ENCODE measurements at places on chromosomes 5 and 9.
A peak's percentile ranks its signal among the peaks of the same experiment; 100 is the strongest.

DNA sequence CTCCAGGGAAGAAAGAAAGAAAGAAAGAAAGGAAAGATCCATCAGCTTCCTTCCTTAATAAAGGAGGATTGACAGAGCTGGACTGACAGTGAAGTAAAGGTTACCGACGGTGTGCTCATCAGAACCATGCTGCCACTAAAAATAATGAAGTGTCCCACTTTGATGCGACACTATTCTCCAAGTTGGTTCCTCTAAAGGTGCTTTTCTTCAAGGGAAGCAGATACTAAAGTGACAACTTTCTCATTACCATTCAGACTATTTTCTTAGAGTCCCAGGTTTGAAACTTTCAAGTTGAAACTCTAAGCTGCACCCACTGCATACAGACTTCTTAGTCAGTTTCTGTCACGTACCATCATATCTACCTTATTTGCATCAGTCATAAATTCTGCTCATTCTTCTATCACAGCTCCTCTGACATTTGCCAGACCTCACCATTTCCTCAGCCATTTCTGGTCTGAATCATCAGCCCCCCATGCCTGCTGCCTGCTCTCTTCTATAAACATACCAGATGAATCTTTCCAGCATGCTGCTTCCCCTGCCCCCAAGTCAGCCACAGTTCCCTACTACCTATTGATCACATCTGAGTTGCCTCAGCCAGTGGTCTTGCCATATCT, 177.6 kb downstream of the DEPDC1B start:
- DNase-seq = no peak

DNA sequence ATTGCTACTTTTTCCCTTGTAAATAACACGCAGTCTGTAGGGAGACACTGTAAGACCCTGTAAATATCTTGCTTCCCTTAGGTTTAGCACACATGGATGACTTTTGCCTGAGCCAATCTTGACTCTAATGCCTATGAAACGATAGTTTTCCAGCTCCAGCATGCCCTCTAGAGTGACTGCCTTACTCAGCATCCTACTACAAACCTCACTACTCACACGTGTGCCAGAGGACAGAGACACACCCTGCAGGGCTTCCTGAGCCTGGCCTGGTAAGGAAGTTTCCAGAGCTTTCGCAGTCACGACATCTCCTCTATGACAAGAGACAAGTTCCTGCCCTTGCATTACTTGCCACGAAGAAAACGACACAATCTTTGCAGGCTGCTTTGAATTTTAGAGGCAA, 138.1 kb downstream of the ATPSCKMT start:
- no peak for DNase-seq

DNA sequence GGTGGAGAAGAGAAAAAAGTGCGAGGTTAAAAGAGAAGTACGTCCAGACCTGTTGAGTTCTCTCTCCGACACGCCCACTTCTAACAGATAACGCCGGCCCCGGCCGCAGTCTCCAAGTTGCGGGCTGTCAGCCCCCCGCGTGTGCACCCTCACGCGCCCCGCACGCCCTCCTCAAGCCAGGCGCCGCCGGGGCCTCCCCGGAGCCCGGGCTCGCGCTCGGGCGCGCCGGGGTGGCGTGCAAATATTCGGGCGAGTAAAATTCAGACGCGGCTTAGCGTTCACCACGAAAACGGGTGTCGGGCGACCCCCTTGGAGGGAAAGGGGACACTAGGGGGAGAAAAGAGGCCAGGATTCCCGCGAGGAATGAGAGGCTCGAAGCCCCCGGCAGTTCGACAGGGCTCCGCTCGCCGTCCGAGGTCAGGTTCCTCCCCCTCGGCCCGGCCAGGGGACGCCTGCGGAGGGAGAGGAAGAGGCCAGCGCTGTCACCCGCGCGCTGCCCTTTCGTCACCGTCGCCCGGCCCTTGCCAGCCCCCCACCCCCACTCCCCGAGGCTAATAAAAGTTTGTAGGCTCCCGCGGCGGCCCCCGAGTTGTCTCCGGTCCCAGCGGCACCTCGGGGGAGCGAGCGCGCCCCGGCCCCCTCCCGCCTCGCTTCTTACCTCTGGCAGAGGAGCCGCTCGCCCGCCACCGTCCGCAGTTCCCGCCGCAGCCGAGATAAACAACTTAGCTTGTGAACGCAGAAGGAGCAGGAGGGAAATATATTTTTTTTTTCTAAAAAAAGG, 743 bp downstream of the NR3C1 start:
- DNase-seq = peak; percentile 17

DNA sequence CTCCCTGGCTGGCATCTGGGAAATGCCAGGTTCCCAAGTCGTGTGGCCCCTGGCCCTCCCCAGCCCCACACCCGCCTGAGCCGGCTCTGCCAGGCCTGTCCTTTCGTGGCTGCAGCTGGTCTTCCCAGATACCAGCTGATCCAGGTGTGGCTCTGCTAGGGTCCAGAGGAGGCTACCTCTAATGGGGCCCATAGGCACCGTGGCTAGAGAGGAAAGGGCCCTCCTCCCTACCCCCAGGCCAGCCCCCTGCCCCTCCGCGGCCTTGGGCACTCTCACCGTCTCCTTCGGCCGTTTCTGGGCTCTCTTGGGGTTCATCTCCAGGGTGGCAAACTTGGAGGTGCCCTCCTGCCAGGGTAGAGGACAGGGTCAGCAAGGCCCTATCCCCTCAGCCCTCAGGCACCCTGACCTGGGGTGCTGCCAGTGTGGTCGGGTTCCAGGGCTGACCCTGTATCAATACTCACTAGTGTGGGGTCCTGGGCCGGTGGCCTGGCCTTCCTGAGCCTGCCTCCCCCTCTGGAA, 17.0 kb downstream of the RALGDS start:
- no peak for DNase-seq

DNA sequence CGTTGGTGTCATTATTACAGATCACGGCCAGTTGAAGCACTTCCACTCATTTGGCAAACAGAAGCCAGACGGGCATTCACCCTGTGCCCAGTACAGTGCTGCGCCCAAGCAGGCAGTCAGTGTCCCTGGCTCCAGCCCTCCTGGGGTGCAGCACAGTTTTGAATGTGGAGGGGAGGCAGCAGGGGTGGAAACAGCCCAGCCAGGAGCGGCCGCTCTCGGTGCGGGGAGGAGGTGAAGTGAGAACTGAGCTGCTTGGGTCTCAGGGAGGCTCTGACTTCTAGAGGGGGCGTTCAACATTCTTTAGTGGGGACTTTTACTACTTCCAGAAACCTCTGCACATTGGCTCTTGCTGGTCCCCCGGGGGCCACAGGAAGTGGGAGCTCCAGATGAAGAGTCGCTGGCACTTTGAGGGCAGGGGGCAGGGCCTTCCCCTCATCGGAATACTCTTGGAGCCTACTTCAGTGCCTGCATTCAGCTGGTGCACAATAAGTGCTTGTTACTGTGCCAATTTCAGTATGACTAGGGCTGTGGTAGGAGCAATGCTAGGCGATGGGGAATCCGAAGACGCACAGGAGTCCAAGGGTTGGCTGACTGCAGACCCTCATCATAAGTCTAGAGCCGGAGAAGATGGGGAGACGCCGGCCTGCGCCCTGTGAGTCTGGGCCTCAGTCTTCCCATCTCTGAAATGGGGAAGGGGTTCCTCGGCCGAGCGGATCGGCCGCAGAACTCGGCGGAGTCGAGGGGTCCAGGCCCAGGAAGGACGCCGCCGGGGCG, 492 bp upstream of the NEK6 start:
- DNase-seq = no peak

DNA sequence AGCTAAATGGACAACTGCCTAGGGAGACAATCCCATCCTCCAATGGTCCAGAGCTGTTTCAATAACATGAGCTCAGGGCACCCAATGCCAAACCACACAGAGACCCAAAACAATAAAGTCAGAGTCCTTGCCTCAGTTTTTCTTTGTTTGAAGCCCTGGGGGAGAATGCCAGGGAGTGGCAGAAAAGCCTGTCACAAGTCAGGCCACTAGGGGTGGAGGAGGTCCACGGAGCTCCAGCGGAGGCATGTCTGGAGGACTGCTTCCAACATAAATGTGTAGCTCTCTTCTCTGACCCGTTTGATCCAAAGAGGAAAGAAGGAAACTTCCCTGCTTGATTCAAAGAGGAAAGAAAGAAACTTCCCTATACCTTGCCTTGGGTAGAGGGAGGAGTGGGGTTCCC, 175.3 kb downstream of the HSPA4 start:
- DNase-seq = no peak

- DNase-seq = no peak
Observed at GRCh38 chr9:128250839-128251731, 24.7 kb downstream of the GOLGA2 start.

DNA sequence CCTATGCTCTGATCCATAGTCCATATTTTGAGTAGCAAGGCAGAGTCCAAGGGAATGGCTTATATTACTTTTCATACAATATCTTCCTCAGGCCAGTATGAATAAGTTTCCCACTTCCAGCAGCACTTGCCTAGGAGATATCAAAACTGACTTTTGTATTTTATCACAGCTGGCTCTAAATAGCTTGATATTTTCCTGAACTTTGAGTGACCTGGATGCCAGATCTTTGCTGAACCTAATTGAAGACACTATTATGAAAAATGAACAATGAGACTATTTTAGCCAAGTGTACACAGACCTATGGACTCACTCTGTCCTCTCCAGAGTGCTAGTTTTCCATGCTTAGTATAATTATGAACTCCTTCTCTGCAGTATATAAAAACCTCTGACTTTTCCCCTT, 475.6 kb upstream of the PTGER4 start:
- DNase-seq = no peak

GRCh38 chr5:167351316-167351715, 940.1 kb upstream of the WWC1 start:
- DNase-seq = no peak

DNA sequence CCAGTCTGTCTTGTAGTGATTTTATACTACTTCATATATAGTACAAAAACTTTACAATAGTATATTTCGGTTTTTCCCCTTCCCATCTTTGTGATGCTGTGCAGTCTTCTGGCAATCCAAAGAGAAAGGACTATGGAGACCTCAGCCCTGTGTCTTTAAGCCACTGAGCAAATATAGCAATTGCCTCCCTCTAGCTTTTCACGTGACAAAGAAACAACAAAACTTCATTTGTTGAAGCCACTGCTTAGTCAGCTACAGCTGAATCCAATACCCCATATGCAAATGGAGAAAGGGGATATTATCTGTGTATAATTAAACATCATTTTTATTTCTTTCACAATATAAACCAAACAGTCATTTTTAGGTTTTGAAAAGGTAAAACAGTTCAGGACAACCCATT, 142.8 kb upstream of the STK32A start:
- no peak for DNase-seq

DNA sequence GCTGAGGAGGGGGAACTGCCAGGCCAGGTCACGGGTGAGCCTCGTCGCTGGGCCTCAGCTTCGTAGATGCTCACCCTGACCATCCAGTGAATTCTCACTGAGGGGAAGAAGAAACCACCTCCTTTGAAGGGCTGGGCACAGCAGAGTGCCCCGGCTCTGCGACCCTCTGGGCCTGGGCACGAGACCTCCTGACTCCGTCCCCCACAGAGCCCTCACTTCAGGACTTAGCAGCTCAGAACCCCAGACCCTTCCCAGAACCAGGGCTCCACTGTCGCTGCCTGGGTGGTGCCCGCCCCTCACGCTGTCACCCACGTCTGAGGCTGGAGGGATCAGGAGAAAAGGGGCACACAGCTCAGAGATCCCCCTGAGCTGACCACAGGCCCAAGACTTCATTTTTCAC, 34.3 kb upstream of the TMEM250 start:
- DNase-seq = no peak

GRCh38 chr9:87119328-87119881, 172.1 kb upstream of the GAS1 start:
- DNase-seq = no peak

DNA sequence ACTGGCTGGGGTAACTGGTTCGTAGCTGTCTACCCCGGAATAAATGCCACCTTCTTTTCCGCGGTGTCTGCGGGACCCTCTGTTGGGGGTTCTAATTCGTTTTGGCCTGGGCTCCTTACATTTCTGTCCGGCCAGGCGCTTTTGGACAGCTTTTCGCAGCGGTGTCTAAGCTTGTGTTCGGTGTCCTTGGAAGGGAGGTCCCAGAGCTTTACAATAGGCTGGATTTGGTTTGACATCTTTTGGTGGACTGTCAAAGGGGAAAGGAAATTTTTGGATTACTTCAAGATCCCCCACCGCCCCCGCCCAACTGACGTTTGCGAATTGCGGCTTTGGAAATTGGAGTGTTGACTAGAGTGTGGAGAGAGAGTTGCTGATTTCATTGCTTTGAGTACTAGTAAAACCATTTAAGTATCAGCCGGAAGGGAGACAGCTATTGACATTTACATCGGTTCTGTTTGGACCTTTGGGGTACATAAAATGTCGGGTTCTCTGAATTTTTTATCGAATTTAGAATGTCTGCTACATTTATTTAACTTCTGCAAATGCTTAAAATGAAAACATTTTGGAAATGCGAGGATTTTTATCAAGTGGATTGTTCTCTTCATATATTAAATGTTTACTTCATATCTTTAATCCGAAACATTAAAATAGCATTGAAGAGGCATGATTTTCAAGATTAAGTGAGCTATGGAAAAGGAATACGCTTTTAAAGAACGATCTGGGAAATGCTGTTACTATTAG, 4.7 kb upstream of the PURA start:
- DNase-seq = no peak

DNA sequence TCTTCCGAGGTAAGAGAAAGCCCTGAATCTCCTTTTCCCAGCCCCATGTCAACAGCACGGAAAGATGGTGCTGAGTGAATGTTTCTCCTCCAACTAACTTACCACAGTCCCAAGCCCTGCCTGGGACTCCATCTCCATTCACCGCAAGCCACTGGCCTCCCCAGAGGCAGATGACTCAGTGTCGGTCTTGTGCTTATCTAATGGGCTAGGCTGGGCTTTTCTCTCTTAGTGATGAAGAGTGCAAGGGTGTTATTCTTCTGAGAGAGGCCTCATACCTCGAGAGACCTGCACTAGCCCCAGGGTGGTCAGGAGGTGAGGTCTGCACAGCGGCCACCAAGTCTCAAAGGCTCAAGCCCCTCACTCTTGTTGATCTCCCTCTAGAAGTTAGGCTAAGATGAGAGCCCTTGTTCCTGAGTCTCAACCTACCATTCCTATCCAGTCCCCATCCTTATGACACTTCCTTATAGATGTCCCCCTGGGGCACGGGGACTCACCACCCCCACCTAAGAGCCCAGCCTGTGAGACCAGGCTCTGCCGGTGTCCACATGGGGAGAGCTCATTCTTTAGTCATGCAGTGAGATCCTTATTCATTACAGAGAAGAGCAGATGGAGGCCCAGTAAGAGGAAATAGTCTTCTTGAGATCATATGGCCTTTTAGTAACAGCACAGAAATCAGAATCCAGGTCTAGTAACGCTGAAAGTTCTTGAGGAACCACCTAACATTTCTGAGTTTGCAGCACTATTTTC, 127.0 kb downstream of the SAXO1 start:
- DNase-seq = no peak

- DNase-seq = no peak
Observed at GRCh38 chr5:151195622-151196021, 28.3 kb downstream of the CCDC69 start.
